ENCODE measurements at places on chromosomes 13 and 19.

- no peak for DNase-seq
Observed at GRCh38 chr13:45474584-45475454, 10.1 kb downstream of the COG3 start.

DNA sequence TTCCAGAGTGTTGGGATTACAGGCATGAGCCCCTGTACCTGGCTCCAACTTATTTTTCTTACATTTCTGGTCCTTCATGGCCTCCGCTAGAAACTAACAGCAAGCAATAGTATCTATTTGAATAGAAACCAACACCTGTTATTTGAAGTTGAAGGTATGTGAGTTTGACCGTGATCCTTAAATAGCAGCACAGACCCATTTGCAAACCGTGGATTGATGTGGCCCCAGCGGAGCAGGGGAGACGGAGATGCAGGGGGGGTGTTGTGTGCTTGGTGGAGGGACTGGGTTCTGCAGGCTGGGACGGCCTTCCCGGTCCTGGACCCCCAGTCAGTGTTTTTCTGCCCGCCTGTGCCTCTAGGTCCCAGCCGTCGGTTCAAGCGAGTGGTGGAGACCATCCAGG is 16.9 kb downstream of the TMEM150B start:
- DNase-seq: no peak

DNA sequence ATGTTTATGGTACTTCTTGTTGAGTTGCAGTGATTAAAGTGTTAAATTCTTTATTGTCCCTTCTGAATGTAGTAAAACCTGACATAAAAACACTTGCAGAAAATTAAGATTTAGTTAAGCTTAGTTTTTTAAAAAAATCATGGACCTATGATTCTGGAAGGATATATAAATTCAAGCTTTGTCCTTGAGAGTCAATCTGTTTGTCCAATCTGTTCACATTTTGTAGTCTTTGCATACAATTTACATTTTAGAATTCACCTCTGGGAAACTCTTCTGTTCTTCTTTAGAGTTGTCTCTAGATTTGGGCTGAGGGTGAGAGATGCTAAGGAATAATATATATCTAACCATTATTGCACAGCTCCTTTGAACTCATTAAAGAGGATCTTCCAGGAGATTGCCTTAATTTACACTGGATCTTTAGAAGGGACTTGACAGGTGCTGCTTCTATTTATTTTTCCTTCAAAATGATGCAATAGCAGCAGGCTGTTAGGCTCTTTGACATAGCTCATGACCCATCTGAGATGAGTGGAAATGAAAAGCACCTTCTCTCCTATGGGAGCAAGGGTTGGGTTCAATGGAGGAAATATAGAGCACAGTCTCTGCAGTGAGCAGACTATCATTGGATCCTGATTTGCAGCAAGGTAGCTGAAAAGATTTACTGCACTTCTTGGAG is 433.9 kb downstream of the GPC6 start:
- DNase-seq: no peak

DNA sequence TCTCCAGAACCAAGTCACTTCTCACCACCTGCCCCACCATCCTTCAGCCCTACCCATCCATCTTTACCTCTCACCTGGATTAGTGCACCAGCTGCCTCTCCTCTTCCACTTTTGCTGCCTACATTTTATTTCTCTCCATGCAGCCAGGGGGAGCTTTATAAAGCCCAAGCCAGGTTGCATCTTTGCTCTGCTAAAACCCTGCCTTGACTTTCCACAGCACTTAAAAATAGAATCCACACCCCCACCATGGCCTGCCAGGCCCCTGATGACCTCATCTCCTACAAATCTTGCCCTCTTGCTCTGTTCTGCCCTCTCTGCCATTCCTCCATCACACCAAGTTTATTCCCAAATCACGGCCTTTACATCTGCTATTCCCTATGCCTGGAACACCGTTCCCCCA is 1.8 kb downstream of the HOOK2 start:
- DNase-seq: no peak

GRCh38 chr19:35529241-35530218 is 1.4 kb upstream of the SBSN start:
- no peak for DNase-seq

DNA sequence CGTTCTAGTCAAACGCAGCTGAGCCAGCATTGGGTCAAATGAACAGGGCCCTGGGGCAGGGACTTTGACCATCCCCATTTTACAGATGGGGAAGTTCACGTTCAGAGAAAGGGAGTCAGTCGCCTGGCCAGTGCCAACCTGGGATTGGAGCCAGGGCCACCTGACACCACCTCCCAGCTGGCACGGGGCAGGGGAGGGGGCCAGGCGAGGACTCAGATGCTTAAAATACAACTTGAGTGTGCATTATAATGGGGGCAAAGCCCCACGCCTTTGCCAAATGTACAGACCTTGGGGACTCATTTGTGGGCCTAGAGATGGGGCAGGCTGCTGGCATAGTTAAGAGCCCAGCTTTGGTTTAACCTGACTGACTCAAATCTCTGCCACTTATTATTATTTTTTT is 14.6 kb downstream of the PRR12 start:
- no peak for DNase-seq

DNA sequence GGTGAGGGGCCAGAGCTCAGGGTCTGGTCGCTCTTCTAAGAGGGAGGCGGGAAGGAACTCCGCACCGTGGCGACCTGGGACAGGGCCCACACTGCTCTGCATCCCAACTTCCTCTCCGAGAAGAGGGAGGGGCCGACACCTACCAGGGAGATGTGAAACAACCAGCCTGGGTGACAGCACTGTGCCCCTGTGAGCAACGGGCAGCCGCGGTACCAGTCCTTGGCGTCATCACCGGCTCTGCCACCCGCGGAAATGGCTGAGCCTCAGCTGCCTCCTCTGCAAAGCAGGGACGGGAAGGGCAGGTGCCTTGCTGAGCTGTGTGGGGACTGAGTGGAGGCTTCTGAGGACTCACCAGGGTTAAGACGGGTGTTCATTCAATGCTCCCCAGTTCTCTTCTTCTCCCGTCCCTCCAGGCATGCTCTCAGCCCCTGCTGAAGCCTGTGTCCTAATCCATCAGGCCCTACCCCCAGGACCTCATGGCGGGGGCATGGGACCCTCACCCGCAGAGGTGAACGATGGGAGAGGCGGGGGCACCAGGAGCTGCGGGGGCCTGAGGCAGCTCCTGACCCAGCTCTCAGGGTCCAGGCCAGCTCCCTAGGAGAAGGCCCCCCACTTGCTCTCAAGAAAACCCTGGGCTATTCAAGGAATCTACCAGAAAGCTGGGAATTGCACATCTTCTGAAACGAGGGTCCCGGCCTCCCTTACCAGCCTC is 9.3 kb downstream of the ZNF787 start:
- no peak for DNase-seq

GRCh38 chr19:18282021-18282787 is 782 bp upstream of the JUND start:
- peak; percentile 93 for DNase-seq

DNA sequence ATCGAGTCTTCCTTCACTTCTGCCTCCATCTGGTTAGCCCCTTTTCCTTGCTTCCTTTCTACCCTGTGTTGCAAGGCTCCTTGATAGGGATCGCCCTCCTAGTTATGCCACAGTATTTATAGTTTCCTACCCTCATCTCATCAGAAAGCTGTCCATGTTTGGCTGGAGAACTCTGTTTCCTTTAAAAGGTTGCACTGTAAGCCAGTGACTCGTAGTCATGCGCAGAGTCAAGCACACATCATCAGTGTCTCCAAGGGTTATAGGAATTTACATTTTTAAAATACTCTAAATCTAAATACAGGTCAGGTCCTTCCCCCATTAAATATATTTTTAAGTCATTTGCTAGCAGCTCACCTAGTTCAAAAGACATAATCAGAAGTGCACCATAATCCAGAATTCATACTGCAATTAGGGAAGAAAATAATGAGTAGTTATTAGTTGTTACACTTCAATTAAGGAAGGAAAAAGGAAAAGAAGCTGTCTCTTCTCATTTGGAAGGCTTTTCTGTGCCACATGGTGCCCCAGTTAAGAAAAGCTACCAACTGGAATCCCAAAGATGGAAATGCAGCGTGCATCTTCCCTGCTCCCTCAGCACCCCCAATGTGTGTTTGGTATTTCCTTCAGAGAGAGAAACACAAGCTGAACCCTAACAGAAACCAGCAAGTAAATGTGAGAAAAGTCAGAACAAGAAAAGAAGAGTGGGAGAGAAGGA is 81.0 kb downstream of the GPR12 start:
- DNase-seq: no peak

- DNase-seq: no peak
Observed at GRCh38 chr19:13149628-13150186, 468 bp downstream of the STX10 start.

GRCh38 chr19:44367024-44367423 is 10.5 kb upstream of the ZNF112 start:
- DNase-seq: no peak

GRCh38 chr13:27086599-27087265 is 84.9 kb downstream of the USP12 start:
- no peak for DNase-seq

GRCh38 chr19:46289724-46290619 is 6.9 kb upstream of the HIF3A start:
- DNase-seq: no peak

GRCh38 chr19:47512183-47512947 is 2.5 kb downstream of the NAPA start:
- DNase-seq: no peak
